ENCODE measurements at places on chromosomes 16 and 17.

DNA sequence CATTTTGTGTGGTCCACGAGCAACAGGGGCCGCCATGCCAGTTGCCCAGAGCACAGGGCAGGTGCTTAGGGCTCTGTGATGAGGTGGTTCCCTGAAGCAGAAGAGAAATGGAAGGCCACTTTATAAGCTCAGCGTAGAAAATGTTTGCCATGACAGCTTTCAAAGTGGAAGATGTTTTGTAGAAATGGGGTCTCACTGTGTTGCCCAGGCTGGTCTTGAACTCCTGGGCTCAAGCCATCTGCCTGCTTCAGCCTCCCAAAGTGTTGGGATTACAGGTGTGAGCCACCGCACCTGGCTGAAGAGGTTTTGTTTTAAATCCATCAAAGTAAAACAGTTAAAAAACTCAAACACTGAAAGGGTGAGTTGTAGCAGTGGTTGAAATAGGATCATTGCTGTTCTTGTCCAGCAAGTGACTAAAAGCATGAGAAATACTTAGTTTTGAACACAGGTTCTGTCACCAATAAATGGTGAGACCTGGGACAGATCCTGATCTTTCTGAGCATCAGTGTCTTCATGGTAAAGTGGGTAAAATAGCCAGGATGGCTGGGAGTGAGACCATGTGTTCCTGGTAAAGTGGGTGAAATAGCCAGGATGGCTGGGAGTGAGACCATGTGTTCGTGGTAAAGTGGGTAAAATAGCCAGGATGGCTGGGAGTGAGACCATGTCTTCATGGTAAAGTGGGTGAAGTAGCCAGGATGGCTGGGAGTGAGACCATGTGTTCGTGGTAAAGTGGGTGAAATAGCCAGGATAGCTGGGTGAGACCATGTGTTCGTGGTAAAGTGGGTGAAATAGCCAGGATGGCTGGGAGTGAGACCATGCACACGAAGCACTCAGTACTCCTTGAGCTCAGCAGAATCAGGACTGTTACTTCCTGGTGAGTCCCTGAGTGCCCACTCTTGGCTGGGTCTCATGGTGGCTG lies 46.0 kb downstream of the BANP start:
- DNase-seq = no peak

- no peak for DNase-seq
Observed at GRCh38 chr16:9567666-9568065, 476.2 kb downstream of the HAPSTR1 start.

DNA sequence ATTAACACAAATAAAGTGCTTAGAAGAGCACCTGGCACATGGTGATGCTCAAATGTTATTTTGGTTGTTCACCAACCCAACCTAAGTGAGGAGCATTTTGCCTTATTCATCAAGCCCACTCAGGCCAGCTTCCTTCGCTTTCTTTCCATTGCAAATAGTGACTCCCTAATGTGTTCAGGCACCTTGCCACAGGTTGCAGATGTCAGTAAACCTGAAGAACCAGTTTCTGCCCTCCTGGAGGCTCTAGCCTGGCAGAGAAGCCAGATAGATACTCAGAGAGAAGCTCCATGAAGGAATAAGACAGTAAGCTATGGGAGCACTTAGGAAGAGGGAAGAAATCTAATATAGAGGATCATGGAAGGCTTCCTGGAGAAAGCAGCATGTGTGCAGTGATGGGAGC lies 23.9 kb downstream of the GPR139 start:
- no peak for DNase-seq

- DNase-seq = no peak
Observed at GRCh38 chr16:78583441-78583840, 484.0 kb downstream of the WWOX start.

GRCh38 chr16:50247123-50247905 lies 19.0 kb upstream of the ADCY7 start:
- DNase-seq = no peak

DNA sequence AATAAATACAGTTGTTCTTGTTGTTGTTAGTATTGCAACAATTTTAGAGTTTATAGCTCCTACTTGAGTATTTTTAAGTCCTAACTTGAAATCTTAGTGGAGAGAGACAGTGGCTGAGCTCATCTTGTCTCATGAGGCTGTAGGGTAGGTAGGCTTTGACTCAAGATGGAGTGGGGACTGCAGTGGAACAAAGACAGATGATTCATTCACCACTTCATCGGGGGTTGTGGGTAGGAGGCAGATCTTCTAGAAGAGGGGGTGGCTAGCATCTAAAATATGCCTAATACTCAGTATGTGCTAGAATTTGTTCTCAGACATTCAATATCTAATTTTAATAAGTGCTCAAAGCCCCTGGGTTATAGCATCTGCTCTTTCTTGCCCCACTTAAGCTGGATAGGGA lies 13.1 kb upstream of the MMD start:
- DNase-seq = no peak

DNA sequence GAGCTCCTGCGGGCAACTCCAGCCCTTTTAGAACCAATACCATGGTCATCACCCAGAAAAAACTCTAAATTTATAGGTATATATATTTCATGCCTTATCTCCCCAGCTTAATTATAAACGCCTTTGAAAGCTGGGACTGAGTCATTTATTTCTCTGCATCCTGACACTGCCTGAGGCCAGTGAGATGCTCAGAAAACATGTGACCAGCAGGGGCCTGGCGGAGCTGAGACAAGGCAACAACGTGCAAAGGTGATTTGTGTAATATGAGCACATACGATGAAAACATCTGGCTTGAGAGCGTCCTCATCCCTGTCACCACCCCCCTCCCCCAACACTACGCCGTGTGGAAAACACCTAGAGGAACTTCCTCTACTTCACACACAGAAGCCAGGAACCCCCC lies 22.7 kb downstream of the NXN start:
- no peak for DNase-seq
